ENCODE measurements at places on chromosomes 1 and 21.
A peak's percentile ranks its signal among the peaks of the same experiment; 100 is the strongest.

DNA sequence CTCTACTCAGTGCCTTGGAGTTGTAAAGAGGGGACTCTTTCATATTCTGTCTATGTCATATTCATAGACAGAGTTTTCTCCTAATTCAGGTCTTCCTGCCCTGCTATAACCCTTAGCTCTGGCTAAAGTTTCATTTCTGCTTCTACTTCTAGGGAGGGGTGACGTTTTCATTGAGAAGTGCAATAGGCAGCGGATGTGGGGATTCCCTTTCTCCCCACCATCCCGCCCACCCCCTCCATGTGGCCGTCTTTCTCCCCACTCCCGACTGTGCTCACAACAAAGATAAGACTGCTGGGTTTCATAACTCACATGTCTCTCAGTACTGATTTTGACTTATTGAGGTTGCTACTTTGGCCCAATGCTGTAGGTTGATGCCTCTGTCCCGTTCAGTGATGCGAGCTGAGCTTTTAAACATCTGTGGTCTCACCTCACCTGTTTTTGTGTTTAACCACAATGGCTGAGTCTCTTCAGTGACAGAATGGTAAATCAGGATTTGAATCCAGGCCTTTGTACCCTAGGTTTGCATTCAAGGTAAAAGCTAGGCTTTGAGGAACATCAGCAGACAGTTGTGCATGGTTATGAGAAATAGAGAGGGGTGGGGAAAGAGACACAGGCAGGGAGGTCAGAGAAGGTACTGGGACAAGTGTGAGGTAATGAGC is 7.8 kb upstream of the KIF14 start:
- DNase-seq = no peak

GRCh38 chr1:184027826-184028695 is 9.5 kb downstream of the COLGALT2 start:
- no peak for DNase-seq

GRCh38 chr1:93827128-93827527 is 51.9 kb downstream of the DNTTIP2 start:
- peak; percentile 97 for DNase-seq

DNA sequence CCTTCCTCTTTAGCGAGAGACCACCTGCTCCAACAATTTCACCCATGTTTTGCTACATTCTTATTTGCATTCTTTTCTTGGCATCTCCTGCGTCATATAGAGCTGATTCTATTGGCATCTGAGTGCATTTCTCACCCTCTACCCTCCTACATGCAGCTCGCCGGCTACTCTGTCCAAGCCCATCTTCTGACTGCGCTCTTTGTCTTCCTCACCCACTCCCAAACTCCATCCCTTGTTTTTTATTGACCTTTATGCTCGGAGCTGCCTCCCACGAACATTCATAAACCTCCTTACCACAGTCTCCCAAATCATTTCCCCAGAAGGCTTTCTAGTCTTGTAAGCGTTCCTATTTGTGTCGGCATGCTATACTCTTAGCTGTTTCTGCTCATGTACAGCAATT is 33.6 kb upstream of the FMN2 start:
- DNase-seq = no peak

- no peak for DNase-seq
Measured at GRCh38 chr1:222583079-222583478, 6.7 kb downstream of the TAF1A start.

DNA sequence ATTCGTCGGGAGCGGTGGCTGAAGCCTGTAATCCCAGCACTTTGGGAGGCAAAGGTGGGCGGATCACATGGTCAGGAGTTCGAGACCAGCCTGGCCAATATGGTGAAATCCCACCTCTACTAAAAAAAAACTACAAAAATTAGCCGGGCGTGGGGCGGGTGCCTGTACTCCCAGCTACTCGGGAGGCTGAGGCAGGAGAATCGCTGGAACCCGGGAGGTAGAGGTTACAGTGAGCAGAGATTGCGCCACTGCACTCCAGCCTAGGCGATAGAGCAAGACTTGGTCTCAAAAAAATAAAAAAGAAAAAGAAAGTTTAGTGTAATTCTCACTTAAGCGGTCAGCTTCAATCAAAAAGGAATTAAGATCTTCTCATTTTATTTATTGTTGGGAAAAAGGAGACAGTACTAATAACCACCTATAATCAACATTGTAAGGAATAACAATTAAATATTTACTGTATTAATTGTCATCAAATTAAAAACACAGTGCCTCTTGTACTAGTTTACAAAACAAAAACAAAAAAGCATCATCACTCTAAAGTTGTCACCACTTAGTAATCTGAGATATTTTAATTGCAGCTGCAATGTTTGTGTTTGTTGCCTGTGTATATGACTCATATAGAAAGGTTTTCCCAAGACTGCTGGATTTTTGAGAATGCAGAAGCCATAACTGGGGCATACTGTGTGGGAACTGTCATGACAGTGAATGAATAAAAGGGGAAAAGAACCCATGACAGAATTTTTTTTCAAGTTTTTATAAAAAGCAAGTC is 3.7 kb downstream of the FBXO42 start:
- DNase-seq = no peak

DNA sequence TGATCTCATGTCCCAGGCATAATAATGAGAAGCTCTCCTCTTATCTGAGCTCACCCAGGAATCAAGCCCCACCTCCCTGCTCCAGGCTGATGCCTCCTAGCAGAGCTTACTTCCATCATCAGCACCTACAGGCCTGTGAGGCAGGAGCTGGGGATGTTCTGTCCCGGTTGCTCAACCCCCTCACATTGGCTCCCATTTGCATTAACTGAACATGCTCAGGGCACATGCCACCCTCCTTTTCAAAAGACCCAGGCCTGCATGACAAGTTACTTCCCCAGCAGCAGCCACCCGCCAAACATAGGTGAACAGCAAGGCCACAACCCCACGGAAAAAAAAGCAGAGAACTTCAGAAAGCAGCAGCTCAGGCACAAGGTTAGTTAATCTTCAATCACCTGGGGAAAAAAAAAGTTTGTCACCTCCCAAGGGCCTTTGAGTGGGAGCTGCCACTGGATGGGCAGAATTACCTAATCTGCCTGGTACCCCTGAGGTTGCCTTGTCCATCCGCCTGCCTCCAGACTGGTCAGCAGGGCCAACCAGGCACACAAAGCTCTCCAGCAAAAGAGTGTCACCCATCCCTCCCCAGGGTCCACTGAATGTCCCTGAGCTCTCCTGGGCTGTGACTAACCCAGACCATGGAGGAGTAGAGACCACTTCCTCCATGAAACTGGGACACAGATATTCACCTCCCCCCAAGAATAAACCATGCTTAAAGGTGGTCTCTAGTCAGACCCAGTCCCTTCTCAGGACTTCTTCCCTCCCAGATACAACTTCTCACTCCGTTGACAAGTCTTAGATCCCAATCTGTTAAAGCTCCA is 4.4 kb downstream of the KCNN3 start:
- no peak for DNase-seq

GRCh38 chr1:151501474-151501873 is 9.7 kb upstream of the CGN start:
- DNase-seq = no peak

GRCh38 chr1:214290424-214291037 is 9.6 kb downstream of the SMYD2 start:
- DNase-seq = no peak

GRCh38 chr1:40653851-40654537 is 11.5 kb downstream of the RIMS3 start:
- no peak for DNase-seq

- peak; percentile 33 for DNase-seq
Measured at GRCh38 chr1:205488074-205488723, 16.3 kb upstream of the CDK18 start.

DNA sequence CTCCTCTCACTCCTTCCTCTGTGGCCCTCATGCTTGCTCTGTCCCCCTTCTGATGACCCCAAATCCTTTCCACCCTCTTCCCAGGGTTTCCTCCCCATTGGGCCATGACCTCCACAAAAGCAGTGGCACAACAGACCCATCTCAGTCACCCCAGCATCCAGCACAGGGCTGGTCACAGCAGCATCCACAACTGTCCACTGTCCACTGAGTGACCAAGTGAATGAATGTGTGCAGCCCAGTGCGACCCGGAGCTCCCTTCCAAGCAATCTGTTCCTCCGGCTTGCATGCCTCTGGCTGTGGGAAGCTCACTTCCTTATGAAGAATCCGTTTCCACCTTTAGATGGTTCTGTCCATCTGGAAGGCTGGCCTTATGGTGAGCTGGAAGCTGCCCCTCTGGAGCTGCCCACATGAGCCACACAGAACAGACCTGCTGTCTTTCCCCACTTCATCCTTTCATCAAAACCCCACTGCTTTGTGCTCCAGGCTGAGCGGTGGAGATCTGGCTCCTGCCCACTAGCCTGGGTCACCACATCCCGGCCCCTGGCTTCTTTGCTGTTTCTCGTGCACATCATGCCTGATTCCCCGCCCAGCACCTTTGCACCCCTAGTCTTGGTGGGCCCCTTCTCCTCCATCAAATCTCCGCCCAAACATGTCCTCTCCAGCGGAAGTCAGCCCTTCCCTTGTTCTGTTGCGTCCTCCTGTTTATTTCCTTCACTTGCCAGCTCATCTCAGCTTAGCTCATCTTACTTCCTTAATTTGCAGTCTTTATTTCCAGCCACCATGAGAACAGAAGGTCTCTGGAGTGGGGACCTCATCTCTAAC is 56.4 kb downstream of the EDN2 start:
- DNase-seq = no peak

DNA sequence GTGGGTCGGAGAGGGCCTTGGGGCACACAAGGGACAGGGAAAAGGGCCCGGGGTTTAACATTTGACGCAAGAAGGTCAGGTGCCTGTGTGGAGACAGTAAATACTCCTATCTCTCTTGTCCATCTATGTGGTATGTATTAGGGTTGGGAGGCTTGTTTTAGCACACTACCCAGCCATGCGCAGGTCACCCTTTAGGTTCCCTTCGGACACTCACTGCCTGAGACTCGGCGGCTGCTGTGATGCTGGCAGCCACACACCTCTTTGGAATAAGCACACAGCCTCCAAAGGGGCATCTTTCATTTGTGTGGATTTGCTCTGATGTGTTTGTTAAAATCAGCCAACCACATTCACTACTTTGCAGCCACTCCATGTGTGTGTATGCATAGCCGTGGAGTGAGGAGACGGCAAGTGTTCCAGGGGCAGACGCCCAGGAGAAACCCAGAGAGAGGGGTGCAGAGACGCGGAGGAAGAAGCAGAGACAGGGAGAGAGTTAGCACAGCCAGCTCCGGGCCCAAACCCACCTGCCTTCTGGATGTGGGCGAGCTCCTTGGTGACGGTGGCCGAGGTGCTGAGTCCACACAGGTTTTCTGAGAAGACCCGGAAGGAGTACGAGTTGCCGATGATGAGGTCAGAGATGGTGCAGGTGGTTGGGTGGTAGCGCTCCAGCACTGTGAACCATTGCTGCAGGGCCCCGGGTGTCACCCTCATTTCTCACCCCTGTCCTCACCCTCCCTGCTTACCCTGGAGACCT is 5.7 kb downstream of the MYBPH start:
- DNase-seq = no peak

DNA sequence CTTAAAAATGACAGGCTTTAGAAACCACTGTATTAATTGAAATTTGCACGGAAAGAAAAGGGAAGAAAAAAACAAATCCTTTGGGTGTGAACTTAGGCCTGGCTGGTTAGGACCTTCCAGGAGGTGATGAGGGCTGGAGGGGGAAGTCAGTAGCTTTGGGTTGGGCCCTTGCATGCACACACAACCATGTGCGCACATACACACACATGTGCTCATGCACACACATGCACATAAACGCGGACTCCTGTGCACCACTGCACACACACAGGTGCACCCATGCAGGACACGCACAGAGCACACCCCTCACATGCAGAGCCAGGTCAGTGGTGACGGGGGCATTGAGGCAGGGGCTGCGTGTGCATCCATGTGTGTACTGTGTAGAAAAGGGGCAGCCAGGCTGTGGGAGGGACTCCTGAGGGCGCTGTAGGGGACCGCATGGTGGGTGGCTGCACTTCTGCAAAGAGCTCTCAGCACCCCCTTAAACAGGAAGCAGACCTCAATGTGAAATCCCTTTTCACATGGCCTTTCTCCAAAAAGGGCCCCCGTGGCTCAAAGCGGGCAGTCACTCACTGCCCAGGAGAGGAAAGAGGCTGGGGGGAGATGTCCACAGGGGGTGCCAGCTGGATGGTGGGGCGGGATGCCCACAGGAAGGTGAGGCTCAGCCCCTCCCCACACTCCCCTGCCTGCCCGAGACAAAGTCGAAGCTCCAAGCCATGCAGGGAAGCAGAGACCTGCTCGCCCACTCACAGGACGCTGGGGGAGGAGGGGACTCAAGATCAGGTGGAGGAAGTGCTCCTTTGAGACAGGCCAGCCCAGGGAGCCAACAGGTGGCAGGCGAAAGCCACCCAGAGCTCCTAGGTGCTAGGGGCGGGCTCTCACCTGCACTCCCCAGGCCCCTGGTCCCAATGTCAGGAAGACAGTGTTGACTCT is 95.2 kb downstream of the ITPKB start:
- no peak for DNase-seq

GRCh38 chr1:21294266-21294989 is 4.2 kb upstream of the ECE1 start:
- DNase-seq = no peak

- DNase-seq = no peak
Measured at GRCh38 chr1:56081173-56081572, 498.2 kb downstream of the PLPP3 start.

- DNase-seq = no peak
Measured at GRCh38 chr1:80448081-80448480, 1352.7 kb upstream of the ADGRL2 start.

DNA sequence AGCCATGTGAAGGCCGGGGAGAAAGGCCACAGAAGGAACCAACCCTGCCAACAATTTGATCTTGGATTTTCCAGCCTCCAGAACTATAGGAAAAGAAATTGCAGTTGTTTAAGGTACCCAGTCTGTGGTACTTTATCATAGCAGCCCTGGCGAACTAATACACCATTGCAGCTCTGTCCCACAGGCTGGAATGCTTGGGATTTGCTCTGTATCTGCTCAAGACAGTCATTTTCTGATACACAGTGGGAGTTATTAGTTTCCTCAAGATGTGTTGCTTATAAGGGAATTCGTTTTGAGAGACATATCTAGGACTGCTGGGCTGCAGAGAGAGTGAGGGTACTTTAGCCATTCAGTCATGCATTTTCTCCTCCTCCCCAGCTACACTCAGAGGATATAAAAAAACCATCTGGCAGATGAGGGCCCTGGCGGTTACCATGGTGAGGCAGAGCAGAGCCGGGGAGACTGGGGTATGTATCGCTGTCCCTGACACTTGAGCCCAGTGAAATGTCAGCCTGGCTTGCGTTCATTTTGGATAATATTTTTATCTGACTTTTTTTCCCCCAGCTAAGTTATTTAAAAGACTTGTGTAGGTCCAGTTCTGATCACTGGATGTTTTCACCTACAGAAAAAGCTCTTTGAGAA is 104.6 kb downstream of the DIRAS3 start:
- peak; percentile 72 for DNase-seq

DNA sequence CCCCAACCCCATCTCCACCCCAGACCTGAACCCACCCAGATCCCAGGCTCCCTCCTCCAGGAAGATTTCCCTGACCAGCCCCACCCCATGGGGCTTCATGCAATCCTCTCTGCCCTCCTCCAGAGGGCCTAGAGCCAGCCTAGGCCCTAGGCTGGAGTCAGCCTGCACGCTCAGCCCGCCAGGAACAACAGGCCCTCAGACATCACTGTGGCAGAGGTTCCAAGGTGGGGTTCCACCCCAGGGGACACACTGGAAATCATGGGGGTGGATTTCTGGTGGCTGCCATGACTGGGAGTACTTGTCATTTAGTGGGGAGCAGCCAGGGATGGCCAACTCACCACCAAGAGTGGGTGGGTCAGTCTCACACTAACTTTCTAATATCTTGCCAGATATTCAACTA is 122.0 kb downstream of the GLIS1 start:
- peak; percentile 15 for DNase-seq
